ENCODE measurements at places on chromosomes 11 and 22.

GRCh38 chr11:104005234-104005855 is 31.1 kb upstream of the DDI1 start:
- no peak for DNase-seq

- no peak for DNase-seq
Observed at GRCh38 chr11:11538277-11538960, 83.4 kb downstream of the GALNT18 start.

GRCh38 chr22:25536589-25536988 is 27.9 kb upstream of the GRK3 start:
- DNase-seq = no peak

DNA sequence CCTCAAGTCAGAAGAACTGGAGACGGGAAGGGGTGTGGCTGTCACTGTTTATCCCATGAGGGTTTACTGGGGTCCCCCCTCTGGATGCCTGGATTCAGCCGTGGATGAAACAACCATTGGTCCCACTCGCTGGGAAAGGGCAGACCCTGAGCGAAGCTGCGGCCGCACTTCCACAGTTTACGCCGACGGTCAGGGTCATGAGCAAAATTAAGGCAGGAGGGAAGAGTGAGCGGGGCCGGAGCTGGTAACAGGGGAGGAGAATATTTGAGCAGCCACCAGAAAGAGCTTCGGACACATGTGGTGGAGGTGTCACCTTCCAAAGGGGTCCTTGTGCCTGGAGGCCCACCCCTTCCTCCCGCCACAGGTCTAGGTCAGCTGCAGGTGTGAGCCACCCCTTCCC is 344.9 kb downstream of the BRD1 start:
- no peak for DNase-seq

GRCh38 chr11:9150501-9150900 is 59.1 kb upstream of the SCUBE2 start:
- peak; percentile 35 for DNase-seq

- no peak for DNase-seq
Observed at GRCh38 chr22:20881231-20881630, 22.4 kb downstream of the SNAP29 start.

DNA sequence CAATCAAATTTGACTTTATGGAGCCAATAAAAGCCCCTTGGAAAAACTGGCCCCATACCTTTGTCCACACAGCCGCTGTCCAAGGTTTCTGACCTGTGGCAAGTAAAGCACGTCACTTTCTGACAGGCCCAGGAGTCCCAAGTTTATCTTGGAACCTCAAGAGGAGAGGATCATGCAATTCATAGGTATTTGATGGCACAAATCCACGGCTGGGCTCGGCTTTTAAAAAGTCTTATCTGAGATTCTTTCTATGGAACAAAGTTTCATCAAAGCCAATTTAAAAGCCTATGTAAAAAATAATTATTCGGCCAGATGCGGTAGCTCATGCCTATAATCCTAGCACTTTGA is 13.6 kb downstream of the TMEM138 start:
- no peak for DNase-seq

DNA sequence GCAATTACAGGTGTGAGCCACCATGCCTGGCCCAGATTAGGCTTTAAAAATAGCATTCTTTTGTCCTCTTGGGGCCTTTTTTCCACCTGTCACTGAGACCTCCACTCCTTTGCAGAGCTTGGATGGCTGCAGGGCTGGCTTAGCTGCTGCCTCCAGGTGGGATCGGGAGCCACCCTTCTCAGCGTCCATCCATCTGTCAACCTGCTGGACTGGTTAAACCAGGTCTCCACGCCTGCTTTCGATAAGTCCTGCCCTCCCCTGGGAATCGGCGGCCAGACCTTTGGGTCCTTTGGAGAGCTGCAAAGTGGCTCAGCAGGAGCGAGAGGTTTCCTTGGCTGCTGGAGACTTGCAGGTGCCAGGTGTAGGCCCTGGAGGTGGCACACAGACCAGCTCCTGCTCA is 23.4 kb upstream of the GRAMD4 start:
- DNase-seq = no peak

DNA sequence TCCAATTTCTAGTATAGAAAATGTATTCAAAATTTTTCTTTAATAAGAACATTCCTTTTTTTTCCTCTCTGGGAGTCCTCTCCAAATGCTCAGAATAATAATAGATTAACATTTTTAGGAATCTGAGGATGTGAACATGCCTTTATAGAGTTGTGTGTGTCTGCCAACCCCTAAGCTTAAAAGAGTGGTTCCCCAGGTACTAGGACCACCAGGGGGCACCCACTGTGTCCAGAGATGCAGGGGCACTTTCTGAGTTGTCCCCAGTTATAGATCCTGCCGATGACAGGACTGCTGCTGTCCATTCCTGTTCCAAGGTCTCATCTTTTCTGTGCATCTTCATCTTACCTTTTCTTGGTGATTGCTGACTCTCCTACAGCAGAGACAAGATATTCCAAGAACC is 27.0 kb upstream of the MICAL2 start:
- DNase-seq = no peak

- no peak for DNase-seq
Observed at GRCh38 chr22:31259798-31260473, 32.4 kb downstream of the PIK3IP1 start.

GRCh38 chr11:102864724-102865123 is 10.1 kb downstream of the MMP12 start:
- DNase-seq = no peak

GRCh38 chr11:65764434-65764833 is 16.3 kb downstream of the AP5B1 start:
- no peak for DNase-seq

DNA sequence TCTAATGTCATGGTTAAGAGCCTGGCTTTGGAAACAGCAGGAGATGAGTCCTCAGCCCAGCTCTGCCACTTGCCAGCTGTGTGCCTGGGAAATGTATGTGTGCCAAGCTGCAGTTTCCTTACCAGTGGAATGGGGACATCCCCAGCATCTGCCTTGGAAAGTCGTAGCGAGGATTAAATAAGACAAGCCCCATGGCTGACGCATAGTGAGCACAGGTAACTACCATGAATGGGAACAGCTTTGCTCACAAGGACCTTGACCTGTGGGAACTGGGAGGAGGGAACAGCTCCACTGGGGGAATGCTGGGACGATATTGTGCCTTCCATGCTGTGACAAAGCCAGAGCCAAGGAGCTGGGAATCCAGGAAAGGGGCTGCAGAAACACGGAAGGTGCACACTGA is 2.6 kb upstream of the DSCAML1 start:
- DNase-seq = no peak

DNA sequence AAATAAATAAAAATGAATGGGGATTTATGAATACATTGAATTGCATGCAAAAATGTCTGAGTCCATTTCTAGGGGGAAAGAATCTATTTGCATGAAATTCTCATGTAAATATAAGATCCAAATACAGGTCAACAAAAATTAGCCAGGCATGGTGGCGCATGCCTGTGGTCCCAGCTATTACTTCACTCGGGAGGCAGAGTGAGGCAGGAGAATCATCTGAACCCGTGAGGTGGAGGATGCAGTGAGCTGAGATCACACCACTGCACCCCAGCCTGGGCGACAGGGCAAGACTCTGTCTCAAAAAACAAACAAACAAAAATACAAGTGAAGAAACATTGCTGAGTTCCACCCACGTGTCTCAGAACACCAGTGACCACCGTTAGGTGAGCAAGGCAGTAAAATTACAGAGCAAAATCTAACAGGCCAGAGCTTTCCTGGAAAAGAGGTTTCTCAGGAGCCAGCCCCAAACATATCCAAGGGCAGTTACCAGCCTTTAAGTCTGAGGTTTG is 17.3 kb downstream of the PACSIN2 start:
- DNase-seq = no peak

- no peak for DNase-seq
Observed at GRCh38 chr11:107689317-107690202, 22.3 kb downstream of the SLN start.

All from BJ (cell line).